ENCODE measurements at places on chromosomes 4 and X. TPM values are rescaled to one million over a fixed set of nuclear protein-coding genes. Genes with fewer than 3 reads are reported as not detected.

The BEND2 gene
- total RNA-seq, result not detected

The LANCL3 gene
- 0.70 TPM for total RNA-seq

The SLIT2 gene
- total RNA-seq, result 4.1 TPM

The GAB3 gene
- total RNA-seq, result 0.11 TPM

The KCNIP4 gene
- 0.39 TPM for total RNA-seq

The TAF7L gene
- not detected for total RNA-seq

The PABPC1L2A gene
- total RNA-seq, result not detected

Measured in hair follicular keratinocyte (primary cell).